Activated B cell treated with CpG ODN at 0.5 μM for 24 hours (primary cell): ENCODE measurements at places on chromosomes 4 and X.

- DNase-seq: no peak
These were observed 1703.7 kb upstream of the AGA start for GRCh38 chr4:179145746-179146525.

- DNase-seq: no peak
These were observed 141.0 kb downstream of the PJA1 start for GRCh38 chrX:69024161-69024736.

GRCh38 chrX:74272230-74272629, 31.8 kb upstream of the ZCCHC13 start:
- DNase-seq: no peak

- DNase-seq: no peak
These were observed 394.6 kb downstream of the C4orf33 start for GRCh38 chr4:129490516-129490915.

- DNase-seq: no peak
These were observed 229.3 kb downstream of the MAGEB5 start for GRCh38 chrX:26445288-26445687.

DNA sequence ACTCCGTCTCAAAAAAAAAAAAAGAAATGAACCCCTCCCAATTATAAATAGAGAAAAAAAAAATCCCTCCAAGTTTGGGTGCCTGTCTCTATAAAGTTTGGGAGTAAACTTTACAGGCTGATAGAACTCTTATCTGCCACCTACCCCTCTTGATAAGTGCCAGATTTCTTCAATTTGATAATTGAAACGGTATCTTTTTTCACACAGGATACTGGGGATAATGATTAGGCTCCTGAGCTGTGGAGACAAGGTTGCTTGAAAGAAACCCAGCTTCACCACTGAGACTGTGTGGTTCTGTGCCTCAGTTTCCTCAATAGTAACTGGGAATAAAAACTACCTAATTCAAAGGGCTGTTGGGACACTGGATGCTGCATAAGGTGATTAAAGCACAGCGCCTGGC, 606 bp downstream of the EFHC2 start:
- DNase-seq: no peak

DNA sequence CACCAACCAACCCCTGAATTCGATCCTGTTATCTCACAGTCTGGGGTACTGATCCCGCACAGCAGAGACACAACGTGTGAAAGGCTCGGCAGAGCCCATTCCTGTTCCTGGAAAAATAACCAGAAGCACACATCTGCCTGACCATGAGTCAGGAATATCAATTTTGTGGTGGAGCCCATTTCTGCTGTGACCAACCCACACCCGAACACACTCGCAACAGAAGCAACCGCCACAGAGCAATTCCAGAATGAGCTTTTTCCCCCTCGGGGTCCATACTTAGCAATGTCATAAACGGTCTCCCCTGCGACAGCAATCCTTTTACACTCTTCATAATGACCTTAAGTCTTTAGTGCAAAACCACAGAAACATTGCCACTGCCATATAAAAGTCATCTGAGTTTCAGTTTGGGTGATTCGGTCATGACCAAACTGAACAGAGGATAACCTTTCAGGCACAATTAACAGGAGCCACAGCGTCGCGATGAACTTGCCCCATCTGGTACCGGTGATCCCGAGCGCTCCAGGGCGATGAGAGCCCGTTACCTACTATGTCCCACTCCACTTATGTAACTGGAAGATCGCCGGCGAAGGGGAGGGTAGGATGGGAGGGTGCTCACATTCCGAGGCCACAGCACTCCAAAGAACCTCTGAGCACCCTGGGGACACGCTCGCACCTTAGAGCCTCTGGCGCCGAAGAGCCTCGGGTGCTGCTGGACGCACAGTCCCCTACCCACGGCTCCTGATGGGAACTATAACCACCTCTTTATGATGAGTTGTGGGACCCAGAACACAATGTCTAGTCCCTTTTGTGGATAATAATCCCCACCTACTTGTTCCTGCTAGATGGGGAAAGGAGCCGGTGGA, 1.1 kb downstream of the MECP2 start:
- no peak for DNase-seq

- DNase-seq: no peak
These were observed 156.1 kb upstream of the EOLA2 start for GRCh38 chrX:150094375-150094774.

- DNase-seq: no peak
These were observed 98.7 kb downstream of the CPZ start for GRCh38 chr4:8691151-8691775.

GRCh38 chr4:148740701-148741100, 298.5 kb upstream of the NR3C2 start:
- DNase-seq: no peak

- no peak for DNase-seq
These were observed 1.3 kb upstream of the CXorf65 start for GRCh38 chrX:71107762-71108360.

DNA sequence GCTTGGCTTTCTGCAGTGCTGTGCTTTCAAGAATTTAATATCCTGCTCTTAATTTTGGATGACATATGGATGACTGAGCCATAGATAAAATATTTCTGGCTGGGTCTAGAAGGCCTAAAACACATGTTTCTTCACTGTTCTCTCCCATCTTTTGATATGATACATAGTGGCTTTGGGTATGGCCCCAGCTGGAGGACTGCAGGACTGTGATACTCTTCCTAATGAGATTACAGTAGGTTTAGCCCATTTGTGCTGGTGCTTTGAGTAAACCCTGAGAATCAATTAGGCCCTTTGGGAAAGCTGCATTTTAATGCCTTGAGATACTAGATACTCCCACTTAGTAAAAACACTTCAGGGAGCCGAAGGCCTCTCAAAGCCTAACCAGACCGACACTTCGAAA, 38.0 kb downstream of the KIT start:
- DNase-seq: no peak

DNA sequence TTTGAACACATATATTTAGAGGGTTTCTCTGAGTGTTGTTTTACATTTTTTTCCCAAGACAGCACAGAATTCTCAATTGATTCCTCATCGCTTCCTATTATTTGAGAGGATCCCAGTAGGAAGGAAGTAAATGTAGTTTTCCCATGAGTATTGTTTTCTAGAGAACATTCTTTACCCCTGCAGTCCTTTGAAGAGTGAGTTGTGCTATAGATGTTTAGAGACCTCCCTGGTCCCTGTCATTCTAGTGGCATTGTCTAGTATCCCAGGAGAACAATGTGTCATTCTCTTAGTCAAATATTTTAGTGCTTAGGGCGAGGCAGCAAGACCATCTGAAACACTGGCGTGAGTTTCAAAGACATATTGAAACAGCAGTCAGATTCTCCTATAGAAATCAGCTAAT, 32.5 kb downstream of the SORBS2 start:
- no peak for DNase-seq
